ENCODE measurements at places on chromosomes 2 and 18.

GRCh38 chr2:1278861-1279260 is 134.4 kb upstream of the TPO start:
- DNase-seq, result no peak

- DNase-seq, result no peak
Measured at GRCh38 chr2:16218625-16219024, 278.3 kb downstream of the MYCN start.

- DNase-seq, result no peak
Measured at GRCh38 chr2:155895016-155895415, 437.5 kb downstream of the NR4A2 start.

- DNase-seq, result no peak
Measured at GRCh38 chr18:44629406-44629805, 51.3 kb upstream of the SETBP1 start.

DNA sequence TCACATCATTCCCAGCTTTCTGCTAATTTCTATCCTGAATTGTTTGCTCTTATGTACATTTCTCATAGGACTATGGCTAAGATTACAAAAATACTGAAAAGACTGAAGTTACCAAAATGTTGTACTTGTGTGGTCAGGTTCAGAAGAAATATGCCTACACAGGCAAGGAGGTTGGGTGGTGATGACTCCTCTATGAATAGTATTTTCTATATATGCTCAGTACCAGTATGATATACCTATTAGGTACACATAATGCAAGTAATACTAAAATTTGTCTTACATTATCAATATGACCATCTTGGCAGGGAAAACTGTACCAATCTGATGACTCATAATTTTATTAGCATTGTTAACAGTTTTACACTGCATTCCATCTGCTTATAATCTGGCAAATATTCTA is 12.2 kb upstream of the ORC2 start:
- peak; percentile 13 for DNase-seq

- no peak for DNase-seq
Measured at GRCh38 chr2:205117125-205117524, 565.2 kb upstream of the NRP2 start.

DNA sequence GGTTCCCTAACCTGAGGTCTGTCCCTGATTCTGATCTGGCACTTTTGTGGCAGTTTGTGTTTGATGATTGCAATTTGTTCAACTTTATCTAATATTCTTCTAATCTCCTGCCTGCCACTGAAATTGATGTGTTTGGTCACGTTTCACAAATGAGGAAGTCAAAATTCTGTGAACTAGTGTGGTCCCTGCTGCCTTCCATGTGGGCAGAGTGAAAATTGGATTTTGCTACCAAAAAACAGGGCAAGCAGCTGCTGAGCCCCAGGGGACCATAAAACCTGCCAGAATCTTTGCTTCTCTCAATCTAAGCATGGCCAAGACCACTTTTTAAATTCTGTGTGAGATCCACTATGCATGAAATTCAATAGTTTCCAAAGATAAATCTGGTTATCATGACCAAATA is 195.5 kb upstream of the CYRIA start:
- no peak for DNase-seq

DNA sequence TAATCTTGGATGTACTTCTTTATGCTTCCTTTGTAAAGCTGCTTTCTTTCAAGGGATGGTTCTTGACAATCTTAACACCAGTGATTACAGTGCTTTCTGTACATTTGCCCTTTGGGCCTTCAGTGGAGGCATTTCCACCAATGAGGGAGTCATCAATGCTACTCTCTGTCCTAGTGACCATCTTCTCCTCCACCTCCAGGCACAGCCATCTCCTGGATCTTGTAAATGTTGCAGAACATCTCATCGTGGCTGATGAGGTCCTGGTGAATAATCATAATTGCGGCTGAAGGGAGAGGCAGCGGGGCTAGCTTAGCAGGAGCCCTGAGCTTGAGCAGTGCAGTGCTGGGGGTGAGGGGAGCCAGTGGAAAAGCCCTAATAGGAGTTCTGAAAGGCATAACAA is 32.5 kb downstream of the IDH1 start:
- no peak for DNase-seq

- DNase-seq, result no peak
Measured at GRCh38 chr18:44643004-44643403, 37.7 kb upstream of the SETBP1 start.

- DNase-seq, result no peak
Measured at GRCh38 chr2:74865770-74866674, 32.1 kb downstream of the HK2 start.

GRCh38 chr2:192051533-192051932 is 143.2 kb downstream of the TMEFF2 start:
- DNase-seq, result no peak

GRCh38 chr2:119826370-119826961 is 66.7 kb downstream of the PTPN4 start:
- no peak for DNase-seq

GRCh38 chr2:1488851-1489250 is 75.6 kb downstream of the TPO start:
- DNase-seq, result no peak

- DNase-seq, result no peak
Measured at GRCh38 chr2:116669782-116670181, 1144.7 kb upstream of the DDX18 start.

GRCh38 chr18:57942493-57942892 is 101.5 kb upstream of the NEDD4L start:
- no peak for DNase-seq

DNA sequence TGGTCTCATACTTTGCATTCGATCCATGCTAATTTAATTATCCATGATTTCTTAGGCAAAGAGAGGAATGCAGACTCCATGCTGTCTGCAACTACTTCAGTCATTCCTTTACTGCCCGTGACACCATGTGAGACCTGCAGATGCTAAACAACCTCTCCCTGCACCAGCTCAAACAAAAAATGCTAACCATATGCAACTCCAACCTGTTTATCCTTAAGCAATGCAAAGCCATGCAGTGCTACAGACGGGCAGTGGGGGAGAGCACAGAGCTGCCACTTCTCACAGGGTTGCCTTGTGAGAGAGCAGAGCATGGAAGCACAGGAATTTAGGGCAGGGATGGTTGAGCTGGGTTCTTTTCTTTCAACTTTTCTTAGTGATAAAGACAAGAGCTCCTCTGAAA is 74.9 kb upstream of the KLHL14 start:
- no peak for DNase-seq

- peak; percentile 54 for DNase-seq
Measured at GRCh38 chr2:156892467-156893281, 364.8 kb upstream of the GALNT5 start.

GRCh38 chr2:188217264-188217663 is 74.4 kb upstream of the GULP1 start:
- no peak for DNase-seq

DNA sequence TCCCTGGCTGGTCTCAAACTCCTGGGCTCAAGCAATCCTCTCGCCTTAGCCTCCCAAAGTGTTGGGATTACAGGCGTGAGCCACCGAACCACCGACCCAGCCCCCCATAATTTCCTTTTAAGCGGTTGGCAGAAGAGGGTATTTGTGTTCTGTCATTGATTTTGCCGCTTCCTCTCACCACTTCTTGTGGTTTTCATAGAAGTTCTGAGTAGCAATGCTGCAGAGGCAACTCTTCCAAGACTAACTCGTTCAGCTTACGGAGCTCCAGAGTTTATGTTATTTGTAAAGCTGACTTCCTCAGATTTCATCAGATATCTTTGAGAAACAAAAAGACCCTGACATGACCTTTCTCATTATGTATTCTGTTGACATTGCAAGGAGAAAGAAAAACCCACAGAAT is 261.4 kb upstream of the KCNJ3 start:
- no peak for DNase-seq

GRCh38 chr18:37107748-37108522 is 279.0 kb downstream of the KIAA1328 start:
- peak; percentile 17 for DNase-seq

DNA sequence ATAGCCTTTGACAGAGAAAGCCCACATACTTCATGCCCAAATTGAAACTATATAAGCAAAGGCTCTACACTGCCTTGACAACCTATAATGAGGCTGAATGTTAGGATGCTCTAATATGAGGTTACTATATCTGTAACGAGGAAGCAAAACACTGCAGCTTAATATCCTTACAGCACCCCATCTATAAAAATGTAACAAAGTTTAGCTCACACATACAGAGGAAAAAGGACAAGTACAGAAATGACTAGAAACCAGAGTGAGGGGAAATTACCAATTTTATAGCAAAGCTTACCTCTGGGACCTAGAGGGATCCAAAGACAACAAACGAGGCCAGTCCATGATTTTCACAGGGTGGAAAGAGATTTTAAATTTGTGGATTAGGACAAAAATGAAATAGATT is 138.5 kb downstream of the COL4A4 start:
- DNase-seq, result no peak

DNA sequence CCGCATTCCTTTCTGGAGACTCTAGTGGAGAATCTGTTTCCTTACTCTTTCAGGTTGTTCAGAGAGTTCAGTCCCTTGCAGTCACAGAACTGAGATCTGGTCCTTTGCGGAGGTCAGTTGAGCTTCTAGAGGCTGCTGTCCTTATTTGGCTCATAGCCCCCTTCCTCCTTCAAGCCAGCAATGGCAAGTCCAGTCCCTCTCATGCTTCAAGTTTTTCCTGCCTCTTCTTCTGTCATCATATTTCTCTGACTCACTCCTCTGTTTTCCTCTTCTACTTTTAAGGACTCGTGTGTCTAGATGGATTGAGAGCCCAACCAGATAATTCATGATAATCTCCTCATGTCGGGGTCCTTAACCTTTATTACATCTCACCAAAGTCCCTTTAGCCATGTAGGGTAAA is 173.5 kb upstream of the FOSL2 start:
- DNase-seq, result no peak

DNA sequence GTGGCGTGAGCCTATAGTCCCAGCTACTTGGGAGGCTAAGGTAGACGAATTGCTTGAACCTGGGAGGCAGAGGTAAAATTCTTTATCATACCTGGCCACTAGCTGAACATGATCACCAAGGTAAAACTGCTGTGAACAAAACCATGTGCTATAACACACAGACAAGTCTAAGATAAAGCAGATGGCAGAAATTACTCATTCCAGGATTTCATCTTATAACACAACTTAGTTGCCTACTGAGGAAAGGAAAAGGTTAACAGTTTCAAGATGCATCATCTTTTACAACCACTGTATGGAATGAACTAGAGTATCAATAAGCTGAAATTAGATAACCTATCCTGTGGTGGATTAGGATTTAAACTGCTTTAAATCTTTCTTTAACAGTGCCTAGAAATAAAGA is 8.3 kb downstream of the ARL5A start:
- DNase-seq, result no peak

DNA sequence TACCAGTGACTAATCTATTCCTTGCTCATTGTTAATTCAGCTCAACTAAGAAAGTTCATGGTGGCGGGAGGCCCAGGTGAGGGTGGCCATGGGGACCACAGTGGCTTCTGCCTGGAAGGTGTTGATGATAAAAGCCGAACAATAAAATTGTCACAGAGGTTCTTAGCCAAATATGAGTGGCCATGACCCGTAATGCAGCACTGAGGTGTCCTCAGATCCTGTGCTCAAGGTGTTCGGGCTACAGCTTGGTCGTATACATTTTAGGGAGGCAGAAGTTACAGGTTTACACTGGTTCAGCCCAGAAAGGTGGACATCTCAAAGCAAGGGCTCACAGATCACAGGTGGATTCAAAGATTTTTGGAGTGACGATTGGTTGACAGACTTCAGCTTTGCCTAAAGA is 98.5 kb upstream of the SNTG2 start:
- DNase-seq, result no peak

GRCh38 chr18:73756256-73757091 is 391.2 kb downstream of the FBXO15 start:
- peak; percentile 87 for DNase-seq

- DNase-seq, result no peak
Measured at GRCh38 chr2:47177043-47177565, 22.0 kb upstream of the STPG4 start.

- no peak for DNase-seq
Measured at GRCh38 chr2:48965204-48965603, 189.1 kb downstream of the FSHR start.

- no peak for DNase-seq
Measured at GRCh38 chr2:172376016-172376415, 51.4 kb upstream of the ITGA6 start.

DNA sequence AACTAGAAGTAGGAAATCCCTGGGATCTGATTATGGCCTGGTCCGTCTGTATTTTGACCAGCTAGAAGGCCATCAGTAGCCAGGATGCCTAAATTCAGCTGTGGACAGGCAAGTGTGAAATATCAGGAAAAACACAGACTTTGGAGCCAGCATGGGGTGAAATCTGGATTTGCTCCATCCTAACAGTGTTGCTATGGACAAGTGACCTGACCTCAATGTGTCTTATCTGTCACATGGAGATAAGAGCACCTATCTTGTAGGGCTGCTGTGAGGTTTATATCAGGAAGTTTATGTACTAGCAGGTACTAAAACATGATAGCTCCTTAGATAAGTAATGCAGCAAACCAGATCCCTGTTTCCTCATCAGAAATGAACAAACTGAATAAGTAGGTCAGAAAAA is 460.4 kb downstream of the STK39 start:
- no peak for DNase-seq

DNA sequence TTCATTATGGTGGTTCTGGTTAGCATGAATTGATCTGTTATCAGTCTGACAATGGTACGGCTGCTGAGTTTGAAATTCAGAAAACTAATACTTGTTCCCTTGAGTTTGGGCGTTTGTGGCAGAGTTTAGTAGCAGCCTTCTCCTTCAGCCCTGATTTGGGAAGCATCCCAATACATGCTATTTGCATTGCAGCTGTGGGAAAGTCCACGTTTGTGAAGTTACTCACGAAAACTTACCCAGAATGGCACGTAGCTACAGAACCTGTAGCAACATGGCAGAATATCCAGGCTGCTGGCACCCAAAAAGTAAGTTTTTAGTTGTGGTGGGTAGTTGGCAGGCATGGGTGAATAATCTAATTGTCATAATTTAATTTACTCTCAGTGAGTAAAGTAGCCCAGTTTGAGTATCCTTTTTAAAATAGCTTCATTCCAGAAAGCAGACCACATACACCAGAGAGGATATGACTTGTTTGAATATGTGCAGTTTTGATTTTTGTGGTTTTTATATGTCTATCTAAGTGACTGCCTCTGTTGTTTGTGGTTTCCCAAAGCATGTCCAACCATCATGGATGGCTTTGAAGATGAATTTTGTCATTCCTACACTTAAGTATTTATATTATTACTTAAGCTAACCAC is 12.2 kb downstream of the DGUOK start:
- no peak for DNase-seq

DNA sequence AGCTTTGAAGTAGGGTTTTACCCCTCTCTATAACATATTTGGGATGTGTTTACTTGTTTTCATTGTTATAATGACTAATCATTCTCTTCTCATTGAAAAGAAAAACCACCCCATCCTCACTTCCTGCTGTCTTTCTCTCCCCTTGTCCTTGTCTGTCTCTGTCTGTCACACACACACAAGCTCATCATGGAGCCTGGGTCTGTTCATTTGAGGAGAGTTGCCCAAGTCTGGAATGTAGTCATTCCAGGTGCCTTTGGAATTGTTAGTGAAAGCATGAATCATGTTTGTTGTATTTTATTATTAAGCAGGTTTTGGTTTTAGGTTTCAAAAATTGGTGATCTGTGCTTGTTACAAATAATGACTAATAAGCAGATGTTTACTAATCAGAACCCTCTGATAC is 133.5 kb upstream of the IL1R2 start:
- no peak for DNase-seq
